CD4-positive, alpha-beta T cell treated with Interleukin-15 for 4 hours (primary cell): ENCODE measurements at places on chromosomes 4 and X.
A peak's percentile ranks its signal among the peaks of the same experiment; 100 is the strongest.

DNA sequence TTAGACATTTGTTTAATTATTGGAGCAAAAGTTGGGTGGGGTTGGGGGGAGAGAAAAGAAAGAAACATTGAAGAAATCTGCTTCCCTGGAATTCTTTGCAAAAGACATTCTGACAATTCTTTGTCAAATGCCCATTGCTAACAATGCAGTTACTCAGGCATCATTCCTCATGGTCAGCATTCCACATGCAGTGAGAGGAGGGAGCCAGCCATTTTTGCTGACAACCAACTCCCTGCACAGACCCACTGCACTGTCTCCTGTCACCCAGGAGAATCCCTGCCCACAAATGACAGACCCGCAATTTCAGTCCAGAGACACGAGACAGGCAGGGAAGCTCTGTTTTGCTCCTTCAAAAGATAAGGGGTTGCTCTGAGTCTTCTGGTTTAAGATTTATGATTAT is 985.1 kb upstream of the SLIT2 start:
- DNase-seq = no peak

GRCh38 chr4:1177274-1178141 is 5.1 kb upstream of the SPON2 start:
- DNase-seq = peak; percentile 66

DNA sequence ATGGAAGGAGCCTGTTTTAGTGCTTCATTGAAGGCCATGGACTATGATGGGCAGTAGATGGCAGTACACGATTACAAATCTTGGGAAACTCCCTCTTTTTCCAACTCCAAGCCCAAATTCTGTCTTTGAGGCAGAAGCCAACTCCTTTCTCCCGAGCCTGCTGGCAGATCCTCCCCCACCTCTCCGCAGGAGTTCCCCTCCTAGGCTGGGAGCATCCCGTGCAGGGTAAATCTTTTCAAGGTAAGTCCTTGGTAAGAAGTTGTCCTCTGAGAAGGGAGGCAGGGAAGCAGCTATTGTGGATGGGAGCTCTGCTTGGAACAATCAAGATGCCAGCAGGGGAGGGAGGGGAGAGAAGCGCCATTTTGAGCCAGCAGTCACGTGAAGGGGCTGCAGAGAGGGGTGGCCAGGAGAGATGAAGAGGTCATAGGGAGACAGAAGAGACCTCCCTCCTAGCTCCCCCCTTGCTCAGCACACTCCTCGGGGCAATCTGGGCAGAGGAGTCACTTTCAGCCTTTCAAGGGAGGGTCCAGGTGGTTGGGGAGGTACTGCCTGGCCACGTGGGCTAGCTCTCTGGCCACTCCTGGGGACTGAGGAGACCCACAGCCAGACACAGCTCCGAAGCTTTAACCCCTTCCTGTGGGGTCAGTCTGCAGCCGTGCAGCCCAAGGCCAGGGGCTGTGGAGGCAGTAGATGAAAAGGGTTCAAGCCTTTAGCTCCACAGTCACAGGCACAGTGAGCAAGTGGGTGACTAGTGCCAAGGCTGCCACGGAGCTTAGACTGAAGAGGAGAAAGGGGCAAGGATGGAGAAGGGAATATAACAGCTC is 9.6 kb downstream of the CC2D2A start:
- no peak for DNase-seq

- DNase-seq = no peak
Observed at GRCh38 chrX:9622128-9622527, 143.5 kb downstream of the GPR143 start.

DNA sequence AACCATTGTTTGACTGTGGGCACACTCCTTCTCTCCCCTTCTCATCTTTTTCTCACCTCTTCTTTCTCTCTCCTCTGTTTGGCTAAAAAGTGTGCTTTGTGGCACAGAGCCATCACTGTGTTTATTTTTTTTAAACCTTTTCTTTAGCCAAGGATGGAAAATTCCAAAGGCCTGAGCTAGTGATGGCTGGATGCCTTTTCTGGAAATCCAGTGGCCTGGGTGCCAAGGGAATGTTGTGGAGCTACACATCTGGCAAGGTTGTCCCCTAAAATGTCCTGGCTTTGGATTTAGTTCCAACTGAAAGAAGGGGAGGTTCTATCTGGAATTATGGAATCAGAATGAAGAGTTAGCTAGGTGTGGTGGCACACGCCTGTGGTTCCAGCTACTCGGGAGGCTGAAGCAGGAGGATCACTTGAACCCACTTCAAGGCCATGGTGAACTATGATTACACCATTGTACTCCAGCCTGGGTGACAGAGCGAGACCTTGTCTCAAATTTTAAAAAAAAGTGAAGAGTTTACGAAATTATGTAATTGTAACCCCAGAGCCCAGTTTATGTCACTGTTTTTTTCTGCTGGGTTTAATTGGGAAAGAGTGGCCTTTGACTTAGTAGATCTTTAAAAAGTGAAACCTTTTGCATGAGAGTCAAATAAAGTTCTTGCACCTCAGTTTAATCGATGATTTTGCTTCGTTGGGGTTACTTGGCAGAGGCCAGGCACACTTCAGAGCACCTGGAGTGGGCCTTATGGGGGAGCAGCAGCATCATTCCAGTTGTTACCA is 17.7 kb downstream of the DOCK11 start:
- DNase-seq = no peak

DNA sequence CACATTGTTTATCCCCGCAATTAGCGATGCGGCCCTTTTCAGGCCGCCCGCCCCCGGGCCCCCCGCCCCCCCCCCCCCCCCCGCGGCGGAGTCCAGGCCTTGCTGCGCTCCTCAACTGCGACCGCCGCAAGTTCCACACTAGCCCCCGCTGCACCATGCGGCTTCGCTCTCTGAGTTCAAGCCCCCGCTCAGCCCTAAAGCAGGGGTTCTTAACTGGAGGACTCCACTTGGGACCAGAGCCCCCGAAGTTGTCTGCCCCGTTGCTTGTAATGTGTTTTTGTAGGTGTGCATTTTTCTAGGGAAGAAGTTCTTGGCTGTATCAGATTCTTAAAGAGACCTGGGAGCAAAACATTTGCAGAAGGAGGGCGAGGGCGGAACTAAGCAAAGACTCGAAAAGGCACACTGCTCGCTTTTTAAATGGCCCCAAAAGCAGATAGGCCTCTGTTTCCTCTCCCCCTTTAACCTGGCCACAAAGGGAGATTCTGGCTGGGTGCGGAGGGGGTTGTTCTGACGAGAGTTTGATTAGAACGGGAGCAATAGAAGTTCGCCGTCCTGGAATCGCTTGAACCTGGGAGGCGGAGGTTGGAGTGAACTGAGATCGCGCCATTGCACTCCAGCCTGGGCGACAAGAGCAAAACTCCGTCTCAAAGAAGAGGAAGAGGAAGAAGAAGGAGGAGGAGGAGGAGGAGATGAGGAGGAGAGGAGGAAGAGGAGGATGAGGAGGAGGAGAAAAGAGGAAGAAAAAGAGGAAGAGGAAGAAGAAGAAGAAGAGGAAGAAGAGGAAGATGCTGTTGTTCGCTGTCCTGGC is 2.3 kb upstream of the MSX1 start:
- no peak for DNase-seq
